ENCODE measurements at places on chromosomes 11 and 22.

DNA sequence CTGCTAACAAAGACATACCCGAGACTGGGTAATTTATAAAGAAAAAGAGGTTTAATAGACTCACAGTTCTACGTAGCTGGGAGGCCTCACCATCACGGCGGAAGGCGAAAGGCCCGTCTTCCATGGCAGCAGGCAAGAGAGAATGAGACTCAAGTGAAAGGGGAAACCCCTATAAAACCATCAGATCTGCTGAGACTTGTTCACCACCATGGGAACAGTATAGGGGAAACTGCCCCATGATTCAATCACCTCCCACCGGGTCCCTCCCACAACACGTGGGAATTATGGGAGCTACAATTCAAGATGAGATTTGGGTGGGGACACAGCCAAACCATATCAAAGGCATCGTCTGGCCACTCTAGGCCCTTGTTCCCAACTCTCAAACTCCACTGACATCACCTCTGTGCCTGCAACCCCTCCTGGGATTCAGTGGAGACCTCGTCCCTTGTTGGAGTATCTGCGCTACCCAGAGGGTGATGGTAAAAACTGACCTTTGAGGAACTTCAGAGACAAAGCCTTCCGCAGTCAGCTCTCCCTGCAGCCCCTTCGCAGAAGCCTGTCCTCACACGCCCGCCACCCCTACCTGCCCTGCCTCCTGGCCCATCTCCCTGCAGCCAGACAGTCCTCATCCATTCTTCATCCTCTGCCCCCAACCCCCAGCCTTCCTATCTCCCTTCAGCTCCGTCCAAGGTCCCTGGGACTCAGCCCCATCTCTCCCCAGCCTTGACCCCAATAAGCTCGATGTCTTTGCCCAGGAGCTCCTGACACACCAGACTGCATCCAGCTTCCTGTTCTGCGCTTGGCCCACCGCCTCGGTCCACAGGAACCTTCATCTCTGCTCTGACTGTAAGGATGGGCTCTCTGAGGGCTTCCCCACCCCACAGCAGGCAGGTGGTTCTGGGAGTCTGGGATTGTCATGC is 15.8 kb downstream of the CCND1 start:
- no peak for DNase-seq

- DNase-seq: no peak
Measured at GRCh38 chr11:42544726-42545125, 767.1 kb upstream of the API5 start.

DNA sequence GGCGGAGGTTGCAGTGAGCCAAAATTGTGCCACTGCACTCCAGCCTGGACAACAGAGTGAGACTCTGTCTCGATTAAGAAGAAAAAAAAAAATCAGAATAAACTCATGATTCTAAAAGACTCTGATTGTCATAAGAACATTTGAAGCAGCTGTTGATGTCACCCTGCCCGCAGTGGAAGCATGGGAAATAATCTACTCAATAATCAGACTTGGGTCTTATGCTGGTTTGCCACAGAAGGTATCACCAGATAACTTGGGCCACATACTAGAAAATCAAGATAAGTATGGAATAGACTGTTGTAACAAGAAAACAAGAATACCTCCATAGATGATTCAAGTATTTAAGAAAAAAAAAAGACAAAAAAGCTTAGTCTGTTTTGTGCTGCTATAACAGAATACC is 8.2 kb downstream of the CAVIN3 start:
- DNase-seq: no peak

GRCh38 chr22:42969348-42969975 is 45.5 kb downstream of the PACSIN2 start:
- DNase-seq: no peak

DNA sequence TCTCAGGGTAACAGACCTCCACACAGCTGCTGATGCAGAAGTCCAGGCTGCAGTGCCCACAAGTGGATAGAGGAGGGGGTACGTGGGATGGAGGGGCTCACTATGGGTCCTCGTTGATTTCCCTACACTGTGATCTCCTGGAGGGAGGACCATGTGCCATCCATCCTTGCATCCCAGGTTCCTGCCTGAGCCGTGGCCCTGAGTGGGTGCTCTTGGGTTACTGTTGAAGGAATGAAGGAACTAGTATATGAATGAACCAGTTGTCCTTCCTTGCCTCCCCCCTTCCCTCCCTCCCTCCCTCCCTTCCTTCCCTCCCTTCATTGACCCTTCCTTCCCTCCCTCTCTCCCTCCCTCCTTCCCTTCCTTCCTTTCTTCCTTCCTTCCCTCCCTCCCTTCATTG is 15.4 kb downstream of the APOBEC3B start:
- no peak for DNase-seq

- no peak for DNase-seq
Measured at GRCh38 chr11:125167292-125167953, 2.9 kb downstream of the PKNOX2 start.

DNA sequence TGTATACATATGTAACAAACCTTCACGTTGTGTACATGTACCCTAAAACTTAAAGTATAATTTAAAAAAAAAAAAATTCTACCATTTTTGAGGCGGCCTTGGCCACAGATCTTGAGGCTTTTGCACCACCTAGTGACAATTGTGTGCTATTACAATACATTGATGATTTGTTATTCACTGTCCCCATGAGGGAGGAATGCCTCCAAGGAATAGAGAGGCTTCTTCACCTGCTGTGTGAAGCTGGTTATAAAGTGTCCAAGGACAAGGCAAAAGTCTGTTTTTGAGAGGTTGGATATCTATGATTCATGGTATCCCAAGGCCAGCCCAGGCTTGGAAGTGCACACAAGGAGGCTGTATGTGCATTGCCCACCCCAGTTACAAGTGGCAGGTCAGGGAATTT is 30.7 kb downstream of the SLC22A25 start:
- no peak for DNase-seq

DNA sequence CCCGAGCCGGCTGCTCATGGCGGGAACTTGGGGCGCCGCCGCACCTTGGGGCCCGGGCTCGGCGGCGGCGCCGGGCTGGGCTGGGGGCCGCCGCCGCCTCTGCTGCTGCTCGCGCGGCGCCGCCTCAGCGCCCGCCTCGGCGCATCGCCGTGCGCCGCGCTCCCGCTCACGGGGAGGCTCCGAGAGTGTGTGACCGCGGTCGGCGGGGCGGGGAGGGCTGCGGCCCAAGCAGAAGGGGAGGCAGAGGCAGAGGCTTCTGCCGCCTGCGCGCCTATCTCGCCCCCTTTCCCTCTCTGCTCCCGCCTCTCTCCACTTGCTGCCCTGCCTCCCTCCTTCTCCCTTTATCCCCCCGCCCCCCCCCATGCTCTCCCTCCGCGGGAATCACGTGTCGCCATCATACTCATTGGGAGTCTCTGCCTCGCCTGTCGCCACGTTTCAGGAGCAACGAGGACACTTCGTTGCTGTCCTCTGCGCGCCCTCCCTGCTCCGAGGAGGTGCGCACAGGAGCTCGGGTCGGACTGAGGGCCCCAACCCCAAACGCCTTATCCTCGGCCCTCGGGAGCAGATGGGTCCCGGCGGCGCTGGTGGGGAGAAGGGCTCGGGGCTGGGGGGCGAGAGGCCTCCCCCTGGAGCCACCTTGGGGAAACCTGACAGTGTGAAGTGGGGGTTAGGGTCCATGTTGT is at the start of gene GUCY1A2:
Gene GUCY1A2 (minus strand): TSS at position 258 of the 683 bp plus-strand sequence. CDS start 421 bp downstream, outside the sequence.
- DNase-seq: no peak

- no peak for DNase-seq
Measured at GRCh38 chr22:44697423-44698141, 4.4 kb upstream of the PRR5 start.

- DNase-seq: no peak
Measured at GRCh38 chr11:104529906-104530305, 366.0 kb upstream of the PDGFD start.

GRCh38 chr11:87306262-87306851 is 268.6 kb downstream of the TMEM135 start:
- no peak for DNase-seq

GRCh38 chr11:2459796-2460531 is 15.2 kb downstream of the KCNQ1 start:
- no peak for DNase-seq

GRCh38 chr11:130677486-130678153 is 229.2 kb downstream of the ADAMTS15 start:
- no peak for DNase-seq

GRCh38 chr11:80593648-80594374 is 1153.0 kb upstream of the TENM4 start:
- no peak for DNase-seq

DNA sequence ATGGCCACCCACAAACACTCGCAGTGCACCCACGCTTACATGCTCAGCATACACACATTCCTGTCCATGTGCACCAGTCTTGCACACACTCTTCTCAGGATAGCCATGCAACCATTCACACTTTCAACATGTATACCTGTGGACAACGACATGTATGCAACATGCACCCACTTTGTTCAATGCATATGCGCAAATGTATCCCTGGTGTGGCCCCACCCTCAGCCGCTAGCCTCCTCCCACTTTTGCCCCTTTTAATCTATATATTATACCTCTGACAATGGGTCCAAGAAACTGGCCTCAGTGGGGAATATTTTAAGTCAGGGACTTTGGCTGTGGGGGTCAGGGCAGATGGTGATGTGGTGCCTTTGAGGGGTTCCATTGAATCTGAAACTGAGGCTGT is 963 bp downstream of the INSC start:
- no peak for DNase-seq

DNA sequence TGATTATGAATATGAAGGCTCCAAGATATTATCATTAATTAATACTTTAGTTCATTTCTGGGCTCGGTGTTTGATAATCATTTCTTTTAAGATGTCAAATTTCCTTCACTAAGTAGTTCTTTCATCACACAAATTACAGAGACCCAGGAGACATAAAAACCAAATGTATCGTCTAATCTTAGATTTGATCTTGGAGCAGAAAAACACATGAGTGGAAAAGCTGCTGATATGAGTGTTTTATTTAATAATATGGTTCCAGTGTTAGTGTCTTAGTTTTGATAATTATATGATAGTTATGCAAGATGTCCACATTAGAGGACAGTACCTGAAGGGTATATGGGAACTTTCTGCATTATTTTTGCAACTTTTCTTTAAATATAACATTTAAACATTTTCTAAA is 494.5 kb upstream of the RAG2 start:
- DNase-seq: no peak

- DNase-seq: no peak
Measured at GRCh38 chr11:124183068-124183467, at the start of gene OR10D3. Gene OR10D3, plus strand, starts transcription at chr11:124183345. Its CDS starts 1,925 bp downstream, at chr11:124185270.

GRCh38 chr11:116986521-116987105 is 111.6 kb downstream of the SIK3 start:
- DNase-seq: no peak

- DNase-seq: no peak
Measured at GRCh38 chr22:24497841-24498258, 2.7 kb downstream of the UPB1 start.

GRCh38 chr11:32425761-32426160 is 9.6 kb downstream of the WT1 start:
- no peak for DNase-seq

GRCh38 chr11:57776031-57776521 is 14.5 kb downstream of the CTNND1 start:
- no peak for DNase-seq

DNA sequence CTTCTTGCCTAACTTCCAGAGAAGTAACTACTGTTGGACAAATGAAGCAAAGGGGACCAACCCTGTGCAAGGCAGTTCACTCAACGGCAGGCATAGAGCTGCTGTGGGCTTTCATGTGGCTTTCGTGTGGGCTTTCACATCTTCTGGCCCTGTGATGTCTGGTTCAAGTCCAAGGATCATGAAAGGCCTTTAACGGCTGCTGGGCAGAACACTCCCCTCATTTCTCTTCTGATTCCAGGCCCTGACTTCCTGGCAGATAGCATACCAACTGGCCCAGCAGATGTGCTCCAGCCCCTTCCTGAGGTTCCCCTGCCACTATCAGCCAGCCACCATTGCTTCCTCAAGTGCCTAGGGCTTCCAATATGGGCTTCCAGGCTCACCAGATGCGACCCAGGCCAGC is 28.7 kb upstream of the CTR9 start:
- no peak for DNase-seq

- no peak for DNase-seq
Measured at GRCh38 chr22:50633086-50633485, 5.1 kb upstream of the ARSA start.

DNA sequence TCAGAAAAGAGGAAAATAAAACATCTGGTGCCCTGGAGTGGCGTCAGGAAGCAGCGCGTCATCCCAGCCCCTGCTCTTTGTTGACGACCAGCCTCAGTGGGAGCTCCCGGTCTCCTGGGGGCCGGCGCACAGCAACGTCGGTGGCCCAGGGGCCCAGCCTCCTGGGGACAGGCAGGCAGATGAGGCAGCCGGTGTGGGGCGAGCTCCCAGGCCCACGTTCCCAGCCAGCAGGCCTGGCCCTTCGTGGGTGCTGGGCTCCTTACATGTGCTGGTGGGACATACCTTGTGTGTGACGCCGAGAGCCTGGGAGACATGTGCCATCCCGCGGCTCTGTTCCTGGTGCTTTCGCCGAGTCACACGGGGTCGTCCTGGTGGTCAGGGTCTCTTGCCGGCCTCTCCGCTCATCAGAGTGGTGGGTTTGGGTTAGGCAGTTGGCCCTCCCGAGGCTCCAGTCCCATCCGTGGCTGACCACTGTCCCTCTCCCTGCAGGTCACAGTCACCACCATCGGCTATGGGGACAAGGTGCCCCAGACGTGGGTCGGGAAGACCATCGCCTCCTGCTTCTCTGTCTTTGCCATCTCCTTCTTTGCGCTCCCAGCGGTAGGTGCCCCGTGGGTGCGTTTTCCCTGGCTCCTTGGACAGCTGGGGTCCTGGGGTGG is 116.7 kb downstream of the KCNQ1OT1 start:
- no peak for DNase-seq

GRCh38 chr11:97502201-97502600 is 1112.4 kb downstream of the JRKL start:
- DNase-seq: no peak

GRCh38 chr11:119666463-119667131 is 62.4 kb downstream of the NECTIN1 start:
- DNase-seq: peak; percentile 37
